Right hindlimb (tissue), 1 donor: ENCODE measurements at places on chromosomes 5 and 9.

- DNase-seq = no peak
These were observed 36.0 kb downstream of the RCL1 start for GRCh38 chr9:4828761-4829160.

- no peak for DNase-seq
These were observed 116.0 kb upstream of the ADRA1B start for GRCh38 chr5:159800131-159800840.

GRCh38 chr5:78657201-78657600 is 8.6 kb upstream of the LHFPL2 start:
- no peak for DNase-seq

GRCh38 chr5:7876867-7877266 is 7.9 kb downstream of the MTRR start:
- no peak for DNase-seq

GRCh38 chr9:123099548-123099947 is 66.1 kb downstream of the GPR21 start:
- no peak for DNase-seq
